ENCODE measurements at places on chromosomes 7 and 10.

GRCh38 chr10:43026039-43026973 lies 50.6 kb upstream of the RET start:
- no peak for DNase-seq

DNA sequence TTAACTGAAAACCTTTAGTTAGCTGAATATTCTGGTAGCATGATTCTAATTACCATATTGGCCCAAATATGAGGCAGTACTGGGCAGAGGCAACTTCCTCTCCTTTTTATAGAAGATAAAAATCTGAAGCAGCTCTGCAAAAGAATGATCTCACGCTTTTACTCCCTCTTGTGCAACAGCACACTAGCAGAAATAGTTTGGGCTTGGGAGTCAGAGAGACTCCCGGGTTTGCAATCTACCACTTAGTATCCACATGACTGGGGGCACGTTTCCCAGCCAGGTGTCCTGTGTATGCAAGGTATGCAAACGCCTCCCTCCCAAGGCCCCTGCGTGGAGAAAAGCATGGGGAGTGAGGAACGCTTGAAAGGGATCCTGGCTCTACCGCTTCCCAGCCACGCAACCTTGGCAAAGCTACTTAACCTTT lies 47.2 kb upstream of the RHEB start:
- peak; percentile 75 for DNase-seq

GRCh38 chr7:111056371-111056770 lies 34.6 kb upstream of the LRRN3 start:
- no peak for DNase-seq

- no peak for DNase-seq
Measured at GRCh38 chr10:13633689-13634088, 46.9 kb downstream of the PRPF18 start.

DNA sequence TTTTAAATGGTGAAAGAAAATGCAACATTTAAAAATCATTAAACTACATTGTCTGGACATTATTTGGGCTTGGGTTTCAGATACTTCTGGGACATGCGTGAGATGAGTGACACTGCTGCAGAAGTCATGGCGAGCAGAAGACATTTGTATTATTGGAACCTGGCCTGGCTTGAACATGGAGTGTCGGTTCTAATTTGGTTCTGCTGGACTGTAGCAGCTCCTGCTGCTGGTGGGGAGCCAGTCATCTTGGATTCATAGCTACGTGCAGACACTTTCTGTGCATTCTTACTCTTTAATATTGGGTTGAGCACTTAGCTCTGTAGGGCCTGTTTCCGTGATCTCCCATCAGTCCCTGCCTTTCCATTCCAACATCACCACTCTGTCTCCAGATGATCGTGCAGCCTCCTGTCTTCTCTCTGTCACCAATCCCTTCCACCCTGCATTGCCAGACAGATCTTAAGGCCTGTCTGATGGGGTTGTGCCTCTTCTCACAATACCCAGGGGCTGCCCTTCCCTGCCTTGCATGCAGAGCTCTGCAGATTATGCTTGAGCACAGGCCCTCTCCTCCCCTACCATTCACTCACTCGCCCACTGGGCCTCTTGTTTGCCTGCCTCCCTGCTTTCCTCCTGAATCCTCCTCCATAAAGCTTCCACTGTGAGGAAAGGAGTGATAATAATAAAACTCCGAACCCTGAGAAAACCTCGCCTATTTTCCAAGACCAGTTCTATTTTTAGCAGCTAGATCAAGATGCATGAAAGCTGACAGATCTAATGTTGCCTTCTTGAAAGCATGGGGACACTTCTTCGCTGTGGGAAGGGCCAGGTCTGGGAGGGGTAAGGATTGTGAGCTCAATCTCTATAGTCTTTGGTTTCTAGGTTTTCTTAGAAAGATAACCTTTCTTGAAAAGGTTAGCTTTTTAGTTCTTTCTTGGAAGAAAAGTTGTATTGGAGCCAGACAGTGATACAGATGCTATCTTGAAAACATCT lies 32.9 kb downstream of the CELF2 start:
- no peak for DNase-seq

GRCh38 chr7:135706858-135707569 lies 21.0 kb downstream of the SLC13A4 start:
- no peak for DNase-seq

DNA sequence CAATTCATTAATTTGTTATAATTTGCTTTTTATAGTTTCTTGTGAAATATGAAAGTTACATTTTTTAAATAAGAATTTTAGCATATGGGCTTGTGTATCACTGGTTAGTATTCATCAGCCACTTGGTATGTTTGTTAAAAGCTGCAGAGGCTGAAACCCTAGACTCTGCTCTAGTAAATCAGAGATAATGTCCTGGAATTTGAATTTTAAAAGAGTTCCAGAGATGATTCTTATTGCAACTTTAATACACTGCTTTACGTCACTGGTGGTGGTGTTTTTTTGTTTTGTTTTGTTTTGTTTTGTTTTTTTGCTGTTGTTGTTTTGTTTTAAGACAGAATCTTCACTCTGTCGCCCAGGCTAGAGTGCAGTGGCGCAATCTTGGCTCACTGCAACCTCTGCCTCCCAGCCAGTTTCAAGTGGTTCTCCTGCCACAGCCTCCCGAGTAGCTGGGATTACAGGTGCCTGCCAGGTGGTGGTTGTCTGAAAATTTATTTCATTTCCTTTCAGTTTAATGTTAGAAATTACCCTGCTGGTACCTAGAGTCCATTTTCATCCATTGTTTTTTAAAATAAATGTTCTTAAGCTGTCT lies 43.8 kb downstream of the PTPN12 start:
- no peak for DNase-seq

DNA sequence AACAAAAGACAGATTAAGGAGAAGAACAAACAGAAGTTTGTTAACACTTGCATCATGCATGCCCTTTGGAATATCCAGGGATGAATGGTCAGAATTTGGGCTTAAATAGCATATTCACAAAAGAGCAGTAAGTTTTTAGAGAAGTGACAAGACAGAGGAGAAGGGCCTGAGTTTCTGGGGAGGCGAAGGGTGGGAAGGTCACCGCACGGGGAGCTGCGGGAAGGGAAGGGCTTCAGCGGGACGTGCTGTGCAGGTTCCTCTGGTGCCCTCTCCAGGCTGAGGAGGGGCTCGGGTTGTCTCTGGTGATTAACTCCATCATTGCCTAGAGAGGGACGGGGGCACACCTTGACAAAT lies 10.4 kb upstream of the ZNF22 start:
- DNase-seq = peak; percentile 70

DNA sequence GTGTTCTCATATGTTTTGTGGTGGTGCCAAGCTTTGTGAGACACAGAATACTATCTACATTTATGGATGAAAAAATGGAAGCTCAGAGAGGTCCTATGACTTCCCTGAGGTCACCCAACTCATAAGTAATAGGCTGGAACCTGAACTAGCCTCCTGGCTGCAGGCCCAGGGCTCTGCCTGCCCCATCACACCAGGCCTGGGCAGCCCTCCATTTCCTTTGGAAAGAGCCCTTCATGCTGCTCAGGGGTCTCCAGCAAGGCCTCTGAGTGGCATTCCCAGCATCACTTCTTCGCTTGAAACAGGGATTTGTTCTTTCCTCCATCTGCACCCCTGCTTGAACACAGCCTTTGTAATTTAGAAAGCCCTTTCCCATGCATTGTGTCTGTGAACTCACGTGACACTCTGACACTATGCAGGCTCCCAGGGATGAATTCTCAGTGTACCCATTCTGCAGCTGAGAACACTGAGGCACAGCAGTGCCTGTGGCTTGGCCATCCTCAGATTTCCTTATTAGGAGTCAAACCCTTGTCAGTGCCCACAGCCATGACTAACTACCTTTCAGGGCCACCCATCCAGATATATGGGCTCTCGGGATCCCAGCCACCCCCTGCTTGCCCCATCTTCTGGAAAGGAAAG lies 127.8 kb upstream of the PPIF start:
- DNase-seq = no peak

GRCh38 chr7:116576350-116577319 lies 51.8 kb downstream of the CAV1 start:
- no peak for DNase-seq

GRCh38 chr7:21076574-21076973 lies 289.9 kb upstream of the SP8 start:
- no peak for DNase-seq

DNA sequence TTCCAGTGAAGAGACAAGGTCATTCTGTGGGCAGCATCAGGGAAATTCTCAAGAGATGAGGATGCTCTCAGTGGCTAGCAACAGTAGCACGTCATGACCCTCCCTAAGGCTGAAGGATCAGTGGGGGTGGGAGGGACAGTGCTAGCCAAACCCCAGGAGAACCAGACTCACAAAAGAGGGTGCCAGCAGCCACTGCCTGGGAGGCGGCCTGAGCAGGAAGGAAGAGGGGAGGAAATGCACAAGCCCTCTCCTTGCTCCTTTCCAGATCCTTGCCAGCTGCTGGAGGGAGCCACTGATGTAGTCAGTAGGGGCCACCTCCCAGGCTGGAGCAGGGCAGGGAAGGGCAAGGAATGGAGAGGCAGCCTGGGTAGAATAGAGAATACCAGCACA lies 302.7 kb downstream of the RPS24 start:
- DNase-seq = no peak

- DNase-seq = no peak
Measured at GRCh38 chr10:76440426-76440825, 1009.0 kb downstream of the LRMDA start.

DNA sequence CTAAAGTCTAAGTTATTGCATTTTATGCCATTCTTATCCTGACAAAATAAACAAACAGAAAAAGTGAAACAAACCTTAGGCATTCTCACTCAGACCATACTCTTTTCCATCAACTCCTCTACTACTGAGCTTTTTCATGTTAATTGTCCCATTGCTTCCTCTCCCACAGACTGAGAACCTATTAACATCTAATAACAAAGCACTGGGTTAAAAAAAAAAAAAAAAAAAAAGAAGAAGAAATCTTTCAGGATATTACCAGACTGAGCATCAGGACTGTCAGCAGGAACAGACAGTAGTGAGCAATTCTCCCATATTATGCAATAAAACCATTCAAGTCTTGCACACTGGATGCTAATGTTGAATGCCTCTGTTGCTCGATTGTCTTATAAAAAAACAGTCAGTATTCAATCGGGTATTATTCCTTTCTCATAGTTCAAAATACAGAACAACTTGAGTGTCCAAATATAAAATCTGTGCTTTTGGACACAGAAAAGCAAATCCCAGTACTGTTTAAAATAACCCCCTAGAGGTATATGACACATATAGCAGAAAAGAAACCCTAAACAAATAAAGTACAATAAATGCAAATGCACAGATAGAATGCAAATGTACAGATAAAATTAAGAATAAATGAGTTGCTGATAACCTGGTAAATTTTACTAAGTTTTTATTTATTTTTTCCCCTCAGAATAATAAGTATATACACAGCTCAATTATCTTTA lies 531.3 kb upstream of the LRRTM3 start:
- no peak for DNase-seq

DNA sequence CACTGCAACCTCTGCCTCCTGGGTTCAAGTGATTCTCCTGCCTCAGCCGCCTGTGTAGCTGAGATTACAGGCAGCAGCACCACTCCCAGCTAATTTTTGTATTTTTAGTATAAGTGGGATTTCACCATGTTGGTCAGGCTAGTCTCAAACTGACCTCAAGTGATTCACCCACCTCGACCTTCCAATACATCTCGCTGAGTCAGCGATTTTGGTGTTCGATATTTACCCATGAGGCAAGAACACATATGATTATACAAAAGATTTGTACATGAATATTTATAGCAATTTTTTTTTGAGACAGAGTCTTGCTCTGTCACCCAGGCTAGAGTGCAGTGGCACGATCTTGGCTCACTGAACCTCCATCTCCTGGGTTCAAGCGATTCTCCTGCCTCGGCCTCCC lies 19.8 kb downstream of the PNLIP start:
- DNase-seq = peak; percentile 4

DNA sequence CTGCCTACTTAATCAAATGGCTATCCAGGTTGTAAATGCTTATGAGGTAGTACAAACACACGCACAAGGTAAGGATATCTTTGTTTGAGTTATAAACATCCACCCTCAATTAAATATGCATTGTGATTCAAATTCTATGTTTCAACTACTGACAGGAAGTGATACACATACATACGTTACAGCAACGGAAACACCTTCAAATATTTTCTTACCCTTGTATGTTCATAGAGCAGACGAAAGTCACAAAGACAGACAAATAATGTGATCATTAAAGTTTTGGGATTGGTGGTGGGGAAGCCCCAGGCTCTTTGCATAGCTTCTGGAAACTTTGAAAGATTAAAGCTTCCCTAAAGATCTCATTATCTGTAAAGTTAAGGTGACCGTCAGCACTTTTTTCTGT lies 521.0 kb downstream of the PARD3 start:
- no peak for DNase-seq

DNA sequence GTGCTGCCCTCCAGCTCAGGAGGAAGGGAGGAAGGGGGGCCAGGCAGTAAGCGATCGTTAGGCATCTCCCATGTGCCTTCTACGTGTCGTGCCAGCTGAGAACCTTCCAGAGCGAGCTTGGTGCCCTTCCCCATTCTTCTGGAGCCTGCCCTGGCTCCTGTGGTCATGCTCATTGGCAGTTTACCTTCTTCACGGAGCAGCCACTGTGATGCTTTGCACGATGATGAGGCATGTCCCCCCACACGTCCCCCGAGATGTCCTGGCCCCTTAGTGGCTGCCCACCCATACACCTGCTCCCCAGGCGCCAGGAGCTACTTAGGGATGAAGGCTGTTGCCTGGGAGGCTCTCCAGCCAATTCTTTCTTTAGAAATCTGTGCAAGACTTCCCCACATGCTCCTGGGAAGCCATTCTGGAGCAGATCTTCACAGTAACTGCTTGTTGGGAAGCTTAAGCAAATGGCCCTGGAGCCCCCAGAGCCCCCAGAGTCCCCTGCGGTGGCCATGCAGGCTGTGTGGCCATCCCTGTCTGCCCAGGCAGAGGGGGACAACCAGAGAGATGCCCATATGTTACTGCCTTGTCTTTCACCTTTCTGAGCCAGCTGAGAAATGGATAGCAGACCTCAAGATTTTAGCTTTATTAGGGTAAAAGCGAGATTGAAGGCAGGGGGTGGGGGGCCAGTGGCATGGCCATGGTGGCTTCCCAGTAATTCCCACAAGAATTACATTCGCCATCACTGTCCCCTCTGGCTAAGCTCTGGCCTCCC lies 199.0 kb downstream of the EBF3 start:
- DNase-seq = no peak

DNA sequence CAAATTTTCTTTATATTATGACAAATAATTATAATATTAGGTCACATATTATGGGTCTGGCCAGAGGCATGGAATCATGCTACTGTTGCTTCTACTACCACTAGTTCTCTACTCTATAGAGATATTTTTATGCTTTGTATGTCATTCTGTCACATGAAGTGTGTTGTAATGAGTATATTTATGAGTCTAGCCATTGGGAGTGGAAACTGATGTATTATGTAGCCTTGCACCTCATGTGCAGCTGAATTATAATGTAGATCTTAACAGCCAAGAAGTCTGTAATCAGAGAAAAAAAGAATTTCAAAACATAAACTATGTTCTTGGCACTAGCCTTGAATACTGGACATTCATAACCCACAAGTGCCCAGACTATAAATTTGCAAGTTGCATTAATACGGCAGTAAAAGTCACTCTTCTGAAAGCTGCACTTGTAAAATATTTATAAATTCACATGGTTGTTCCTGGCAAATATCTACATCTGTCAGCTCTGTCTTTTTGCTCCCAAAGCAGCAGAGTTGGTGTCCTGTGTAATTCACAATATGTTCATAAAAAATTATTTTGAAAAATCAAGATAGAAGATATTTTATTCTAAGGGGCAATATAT lies 48.6 kb upstream of the SKAP2 start:
- no peak for DNase-seq

- DNase-seq = no peak
Measured at GRCh38 chr10:62626817-62627216, 177.7 kb upstream of the ADO start.
